ENCODE measurements at places on chromosomes 12 and 14.

DNA sequence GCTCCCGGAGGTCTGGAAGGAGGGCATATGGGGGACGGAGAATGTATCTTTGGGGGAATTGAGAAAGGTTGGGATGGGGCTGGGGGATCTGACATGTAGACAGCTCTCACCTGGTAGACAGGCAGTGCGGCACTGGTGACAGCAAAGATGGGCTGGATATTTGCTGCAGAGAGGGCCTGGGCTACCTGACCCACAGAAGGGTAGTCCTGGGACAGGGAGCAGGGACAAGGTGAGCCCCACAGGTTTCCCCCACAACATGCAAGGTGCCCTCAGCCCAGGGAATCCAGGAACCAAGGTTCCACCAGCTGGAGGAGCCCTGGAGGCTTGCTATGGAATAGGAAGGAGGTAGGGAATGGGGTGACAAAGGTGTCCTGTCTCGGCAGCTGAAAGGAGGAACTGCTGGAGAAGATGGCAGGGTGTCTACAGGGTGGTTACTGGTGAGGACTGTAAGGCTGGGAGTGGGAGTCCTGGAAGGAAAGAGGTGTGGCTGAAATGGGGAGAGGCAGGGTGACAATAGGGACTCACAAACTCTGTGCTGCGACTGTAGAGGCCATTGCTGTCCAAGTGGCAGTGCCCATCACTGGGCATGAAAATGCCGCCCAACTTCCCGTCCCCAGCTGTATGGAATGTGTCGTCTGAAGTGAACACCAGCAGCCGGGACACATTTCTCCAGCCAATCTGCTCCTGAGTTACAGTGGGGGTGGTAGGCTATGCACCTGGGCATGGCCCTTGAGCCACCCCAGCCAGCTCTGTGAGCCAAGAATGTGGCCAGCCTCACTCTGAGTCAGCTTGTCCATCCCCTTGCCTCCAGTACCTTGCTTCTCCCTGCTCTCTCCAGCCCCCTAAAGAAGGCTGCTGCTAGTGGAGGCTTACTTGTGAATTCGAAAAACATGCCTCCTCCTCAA is 11.3 kb downstream of the ITGB7 start:
- no peak for DNase-seq

DNA sequence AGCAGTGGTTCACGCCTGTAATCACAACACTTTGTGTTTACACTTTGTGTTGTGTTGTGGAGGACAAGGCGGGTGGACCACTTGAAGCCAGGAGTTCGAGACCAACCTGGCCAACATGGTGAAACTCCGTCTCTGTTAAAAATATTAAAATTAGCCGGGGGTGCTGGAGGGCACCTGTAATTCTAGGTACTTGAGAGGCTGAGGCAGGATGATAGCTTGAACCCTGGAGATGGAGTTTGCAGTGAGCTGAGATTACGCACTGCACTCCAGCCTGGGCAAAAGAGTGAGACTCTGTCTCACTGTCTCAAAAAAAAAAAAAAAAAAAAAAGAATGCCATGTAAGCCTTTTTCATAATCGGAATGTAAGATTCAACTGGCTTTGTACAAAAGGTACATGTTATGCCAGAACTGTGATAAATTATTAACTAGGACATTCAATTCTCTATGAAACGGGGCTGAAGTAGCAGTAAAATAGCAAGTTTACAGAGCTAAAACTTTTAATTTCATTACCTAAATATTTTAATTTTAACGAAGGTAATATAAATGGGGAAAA is 13.9 kb upstream of the PITPNM2 start:
- no peak for DNase-seq

DNA sequence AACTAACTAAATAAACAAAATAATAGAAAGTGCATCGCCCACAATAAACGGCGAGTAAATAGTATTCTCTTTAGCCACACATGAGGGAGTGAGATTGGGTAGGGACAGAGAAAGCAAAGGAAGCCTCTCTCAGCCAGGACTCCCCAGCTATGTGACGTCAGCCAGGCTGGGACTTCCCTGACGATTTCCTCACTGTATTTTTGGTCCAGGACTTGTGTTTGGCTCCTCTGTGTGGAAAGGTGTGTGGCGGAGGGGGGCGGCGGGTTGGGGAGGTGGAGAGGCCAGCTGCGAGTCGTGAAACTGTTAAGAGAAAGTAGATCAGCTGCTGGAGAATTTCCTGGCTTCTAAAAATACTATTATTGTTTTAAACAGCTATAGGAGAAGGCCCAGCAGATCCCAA is 1124.6 kb downstream of the AACS start:
- DNase-seq = no peak

- no peak for DNase-seq
These were observed 75.5 kb upstream of the CAND1 start for GRCh38 chr12:67193704-67194103.

DNA sequence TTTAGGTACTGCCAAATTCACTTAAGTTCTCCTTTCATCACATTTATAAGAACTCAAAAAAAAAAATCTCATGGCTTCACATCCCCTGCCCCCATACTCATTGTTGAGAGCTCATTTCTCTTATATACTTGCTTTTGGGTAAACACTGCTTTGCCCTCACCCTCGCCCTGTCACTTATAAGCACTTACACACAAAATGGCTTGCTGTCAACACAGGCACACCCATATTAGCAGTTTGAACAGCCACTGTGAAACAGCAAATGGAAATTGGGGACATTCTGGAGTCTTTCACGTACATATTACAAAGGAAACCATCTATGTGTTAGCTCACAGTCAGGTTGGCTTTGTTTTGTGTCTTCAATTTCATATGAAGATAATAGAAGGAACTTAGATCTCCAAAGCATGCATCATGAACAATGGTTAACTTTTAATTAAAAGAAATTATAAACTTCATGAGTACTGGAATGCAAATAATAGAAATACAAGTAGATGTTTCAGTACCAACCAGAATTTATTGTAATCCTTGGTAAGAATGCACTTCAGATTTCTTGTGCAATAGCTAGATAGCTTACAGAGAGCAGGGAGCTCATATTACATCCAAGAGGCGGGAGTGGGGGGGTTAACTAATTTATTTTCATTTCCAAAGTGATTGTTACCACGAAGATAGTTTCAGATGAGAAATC is 272.2 kb downstream of the ALG10B start:
- no peak for DNase-seq

- no peak for DNase-seq
These were observed 23.5 kb upstream of the NOVA1 start for GRCh38 chr14:26621364-26621763.

- no peak for DNase-seq
These were observed 34.3 kb downstream of the KTN1 start for GRCh38 chr14:55614304-55614703.

GRCh38 chr14:35285168-35286002 is 6.8 kb upstream of the PSMA6 start:
- DNase-seq = no peak

DNA sequence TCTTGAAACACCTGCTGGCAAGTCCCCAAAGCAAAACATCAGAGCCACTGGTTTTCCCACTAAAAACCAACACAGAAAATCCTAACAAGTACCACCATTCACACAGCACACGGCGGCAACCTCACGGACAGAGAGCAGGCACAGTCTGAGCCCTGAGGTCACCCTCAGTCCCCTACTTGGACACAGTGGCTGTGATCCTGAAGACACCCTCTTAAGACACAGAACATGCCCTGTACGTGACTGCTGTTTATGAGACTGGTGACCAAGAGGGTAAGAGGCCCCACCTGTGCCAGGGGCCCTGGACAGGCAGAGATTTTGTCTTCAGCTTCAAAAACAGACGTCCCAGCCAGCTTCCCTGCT is 29.6 kb downstream of the HIP1R start:
- no peak for DNase-seq

- no peak for DNase-seq
These were observed 23.1 kb upstream of the DCP1B start for GRCh38 chr12:2027351-2027750.

DNA sequence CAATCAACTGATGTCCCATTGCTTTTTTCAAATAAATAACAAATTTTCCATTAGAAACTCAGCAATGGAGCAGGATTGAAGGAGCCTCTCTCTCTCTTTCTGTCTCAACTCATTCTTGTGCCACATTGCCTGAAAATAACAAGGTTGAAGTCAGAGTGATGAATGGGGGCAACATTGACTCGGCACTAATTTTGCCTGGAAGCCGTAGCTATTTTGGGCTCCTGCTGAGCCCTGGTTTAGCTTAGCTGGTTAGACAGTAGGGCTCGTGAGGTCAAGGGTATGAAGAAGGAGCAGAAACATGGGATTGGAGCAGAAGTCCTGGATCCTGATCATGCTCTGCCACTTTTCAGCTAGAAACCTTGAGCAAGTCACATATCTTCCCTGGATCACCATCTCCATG is 38.9 kb downstream of the WSCD2 start:
- DNase-seq = no peak

- no peak for DNase-seq
These were observed 21.0 kb upstream of the MAP1LC3B2 start for GRCh38 chr12:116538076-116538591.

DNA sequence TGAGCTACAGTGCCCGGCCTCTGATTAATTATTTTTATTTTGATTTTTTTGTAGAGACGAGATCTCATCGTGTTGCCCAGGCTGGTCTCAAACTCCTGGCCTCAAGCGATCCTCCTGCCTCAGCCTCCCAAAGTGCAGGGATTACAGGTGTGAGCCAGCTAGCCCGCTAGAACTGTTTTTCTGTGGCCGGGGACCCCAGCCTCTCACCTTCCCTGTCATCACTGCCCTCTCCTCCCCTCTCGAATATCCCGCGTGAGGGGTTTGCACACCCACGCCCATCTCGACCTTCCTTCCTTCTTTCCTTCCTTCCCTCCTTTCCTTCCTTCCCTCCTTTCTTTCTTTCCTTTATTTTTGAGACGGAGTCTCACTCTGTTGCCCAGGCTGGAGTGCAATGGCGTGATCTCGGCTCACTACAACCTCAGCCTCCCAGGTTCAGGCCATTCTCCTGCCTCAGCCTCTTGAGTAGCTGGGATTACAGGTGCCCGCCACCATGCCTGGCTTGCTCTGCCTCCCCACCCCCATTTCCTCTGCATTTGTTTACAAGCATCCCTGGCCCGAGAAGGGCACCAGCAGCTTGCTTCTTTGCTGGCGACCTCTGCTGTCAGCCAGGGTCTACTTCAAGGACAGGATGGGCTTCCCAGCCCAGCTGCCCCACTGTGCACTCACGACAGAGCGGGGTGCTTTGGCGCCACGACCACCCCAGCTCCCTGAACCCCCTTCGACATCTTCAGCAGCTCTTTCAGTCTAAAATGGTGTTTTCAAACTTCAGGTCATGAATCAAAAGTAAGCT is 4.3 kb upstream of the TRAF3 start:
- DNase-seq = no peak

DNA sequence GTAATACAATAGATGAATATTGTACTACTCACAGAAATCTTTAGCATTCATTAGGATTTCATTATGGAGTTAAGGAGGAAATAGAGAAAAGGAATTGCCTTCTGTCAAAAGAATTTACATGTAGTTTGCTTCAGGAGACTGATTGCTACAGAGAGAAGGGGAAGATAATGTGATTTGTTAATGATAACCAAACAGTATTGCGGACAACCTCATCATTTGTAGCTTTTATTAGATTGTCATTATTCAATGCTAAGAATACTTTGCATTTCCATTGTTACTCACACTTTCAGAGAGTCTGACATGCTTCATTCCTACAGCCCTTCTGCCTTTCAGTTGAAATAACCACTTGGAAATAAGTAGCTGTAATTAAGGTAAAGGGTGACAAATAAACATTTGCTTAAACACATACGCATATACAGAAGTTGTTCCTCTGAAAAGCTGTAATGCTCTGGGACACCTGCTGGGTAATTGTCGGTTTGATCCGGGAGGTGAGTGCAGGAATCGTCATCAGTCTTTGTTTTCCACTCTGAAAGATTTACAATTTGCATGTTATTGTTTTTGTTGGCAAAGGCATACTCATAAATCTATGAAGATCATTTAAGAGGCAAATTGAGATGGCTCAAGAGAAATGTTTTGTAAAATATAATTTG is 600.2 kb downstream of the TRHDE start:
- DNase-seq = no peak

GRCh38 chr14:92735344-92735743 is 13.1 kb downstream of the LGMN start:
- DNase-seq = no peak

DNA sequence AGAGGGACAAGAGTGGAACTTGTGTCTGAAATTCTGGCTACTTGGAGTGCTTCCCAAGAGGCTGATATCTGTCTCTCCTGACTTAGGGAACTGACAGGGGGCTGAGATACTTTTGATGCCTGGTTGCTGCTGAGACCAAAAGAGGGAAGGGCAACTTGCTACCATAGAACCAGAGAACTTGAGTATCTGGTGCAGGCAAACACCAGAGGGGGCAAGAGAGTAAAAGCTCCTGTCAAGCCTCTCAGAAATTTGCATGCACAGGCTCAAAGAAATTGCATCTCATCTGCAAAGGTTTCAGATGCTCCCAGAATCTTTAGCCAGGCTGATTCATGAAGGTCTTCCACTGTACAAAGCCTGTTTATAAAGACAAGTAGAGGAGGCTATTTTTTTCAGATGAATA is 391.3 kb upstream of the FOXG1 start:
- no peak for DNase-seq

DNA sequence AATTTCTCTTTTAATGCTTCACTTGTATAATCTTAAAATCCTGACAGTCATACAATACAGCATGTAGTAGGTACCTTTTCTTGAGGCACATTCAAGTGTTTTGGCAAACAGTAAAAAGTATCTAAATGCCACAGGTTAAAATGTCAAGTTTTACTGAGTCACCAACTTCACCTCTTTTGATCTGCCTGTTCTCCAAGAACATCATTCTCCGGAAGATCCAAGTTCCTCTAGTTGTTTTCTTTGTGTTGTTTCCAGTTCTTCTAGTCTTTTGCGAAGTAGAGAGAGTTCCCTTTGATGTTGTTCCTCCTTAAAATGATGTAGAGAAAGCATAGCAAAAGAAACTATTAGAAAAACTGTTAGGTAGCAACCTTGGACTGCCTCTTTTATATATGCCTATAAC is 151.1 kb downstream of the CEP83 start:
- no peak for DNase-seq

DNA sequence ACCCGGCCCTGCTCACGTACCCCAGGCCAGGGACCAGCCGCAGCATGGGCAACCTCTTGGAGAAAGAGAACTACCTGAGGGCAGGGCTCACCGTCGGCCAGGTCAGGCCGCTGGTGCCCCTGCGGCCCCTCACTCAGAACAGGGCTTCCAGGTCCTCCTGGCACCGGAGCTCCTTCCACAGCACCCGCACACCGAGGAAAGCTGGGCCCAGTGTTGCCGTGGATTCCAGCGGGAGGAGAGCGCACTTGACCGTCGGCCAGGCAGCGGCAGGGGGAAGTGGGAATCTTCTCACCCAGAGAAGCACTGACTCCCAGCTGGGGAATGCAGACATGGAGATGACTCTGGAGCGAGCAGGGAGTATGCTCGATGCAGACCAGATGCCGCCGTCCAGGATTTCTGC is 7.9 kb upstream of the VAMP1 start:
- no peak for DNase-seq
